Naive thymus-derived CD4-positive, alpha-beta T cell (primary cell): ENCODE measurements at places on chromosomes 6 and 20. TPM values are rescaled to one million over a fixed set of nuclear protein-coding genes. Genes with fewer than 3 reads are reported as not detected.

GRCh38 chr6:90978046-90978445 is 391.2 kb upstream of the MAP3K7 start:
- no peak overlapping the region for H3K27ac ChIP-seq
- H3K4me1 ChIP-seq: no peaks in the 10 kb centered on the region
- H3K36me3 ChIP-seq: no peaks in the 10 kb centered on the region
- H3K27me3 ChIP-seq: no peaks in the 10 kb centered on the region
- no peak for DNase-seq

GRCh38 chr6:156842598-156843250 is 65.5 kb downstream of the ARID1B start:
- H3K4me1 ChIP-seq: peaks cover 43% of the 10 kb centered on the region
- no peaks in the 10 kb centered on the region for H3K36me3 ChIP-seq
- H3K4me3 ChIP-seq: no peak overlapping the region
- H3K27me3 ChIP-seq: no peaks in the 10 kb centered on the region
- no peak for DNase-seq

Gene BEND6
- polyA plus RNA-seq: not detected

Gene PKHD1
- polyA plus RNA-seq: not detected

- peaks cover 4% of the 10 kb centered on the region for H3K4me1 ChIP-seq
- no peak overlapping the region for H3K27ac ChIP-seq
- peak; percentile 16 for DNase-seq
- H3K4me3 ChIP-seq: peak overlapping the region; percentile 56
- H3K27me3 ChIP-seq: no peaks in the 10 kb centered on the region
- H3K36me3 ChIP-seq: no peaks in the 10 kb centered on the region
Measured at GRCh38 chr6:27251112-27251605, 3.7 kb downstream of the PRSS16 start.

- DNase-seq: no peak
- H3K4me1 ChIP-seq: peaks cover 5% of the 10 kb centered on the region
- H3K4me3 ChIP-seq: no peak overlapping the region
- H3K27ac ChIP-seq: peak overlapping the region; percentile 62
- H3K36me3 ChIP-seq: no peaks in the 10 kb centered on the region
Measured at GRCh38 chr20:59221049-59221706, 57.6 kb downstream of the ZNF831 start.

Gene TTBK1
- polyA plus RNA-seq: not detected

GRCh38 chr6:43828711-43829110 is 58.7 kb downstream of the VEGFA start:
- H3K27me3 ChIP-seq: no peaks in the 10 kb centered on the region
- no peaks in the 10 kb centered on the region for H3K4me1 ChIP-seq
- H3K4me3 ChIP-seq: no peak overlapping the region
- H3K27ac ChIP-seq: no peak overlapping the region
- DNase-seq: no peak

GRCh38 chr6:15400572-15401004 is 154.7 kb downstream of the JARID2 start:
- DNase-seq: no peak
- no peaks in the 10 kb centered on the region for H3K27me3 ChIP-seq
- peak overlapping the region; percentile 34 for H3K27ac ChIP-seq

DNA sequence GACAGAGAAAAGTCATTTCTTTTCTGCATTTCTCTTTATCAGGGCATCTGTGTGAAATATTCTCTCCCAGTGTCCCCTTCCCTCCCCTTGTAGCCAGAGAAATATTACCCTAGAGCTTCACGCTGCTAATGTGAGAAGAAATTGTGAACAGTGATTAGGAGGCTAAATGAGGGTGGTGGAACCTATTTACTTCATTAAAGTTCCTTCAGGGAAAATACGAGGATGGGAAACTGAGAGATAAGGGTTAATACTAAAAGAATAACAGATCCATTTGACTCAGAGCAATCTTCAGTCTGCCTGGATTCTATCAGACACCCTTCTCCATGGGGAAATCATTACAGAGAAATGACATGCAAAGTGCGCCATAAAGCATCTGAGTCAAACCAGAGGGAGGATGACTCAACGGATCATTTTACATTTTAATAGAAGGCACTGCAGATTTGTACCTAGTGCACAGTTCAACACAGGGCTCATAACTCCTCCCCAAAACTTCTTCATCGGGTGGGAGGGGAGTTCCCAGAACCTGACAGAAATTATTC is 131.3 kb downstream of the GJA10 start:
- H3K27ac ChIP-seq: no peak overlapping the region
- no peak for DNase-seq
- H3K4me1 ChIP-seq: peaks cover 6% of the 10 kb centered on the region
- H3K36me3 ChIP-seq: no peaks in the 10 kb centered on the region
- no peaks in the 10 kb centered on the region for H3K27me3 ChIP-seq

DNA sequence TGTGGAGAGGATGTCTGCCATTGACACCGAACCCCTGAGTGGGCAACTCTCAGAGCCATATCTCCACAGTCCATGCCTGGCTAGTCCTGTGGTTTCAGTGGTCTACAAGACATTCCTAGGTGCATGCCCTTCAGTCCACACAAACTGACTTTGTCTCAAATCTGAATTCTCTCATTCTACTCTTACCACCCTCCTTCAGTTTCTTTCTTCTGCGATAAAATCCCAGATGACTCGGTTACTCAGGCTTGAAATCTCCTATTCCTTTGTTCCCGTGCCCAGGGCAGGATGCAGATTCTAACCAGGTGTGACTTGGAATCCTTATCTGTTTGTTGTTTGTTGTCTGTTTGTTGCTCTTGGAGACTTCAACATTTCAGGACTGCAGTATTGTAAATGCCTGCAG is 9.3 kb downstream of the CDS2 start:
- H3K36me3 ChIP-seq: no peaks in the 10 kb centered on the region
- H3K4me1 ChIP-seq: peaks cover 4% of the 10 kb centered on the region
- DNase-seq: no peak
- no peak overlapping the region for H3K27ac ChIP-seq

- no peak overlapping the region for H3K27ac ChIP-seq
- no peaks in the 10 kb centered on the region for H3K27me3 ChIP-seq
- no peaks in the 10 kb centered on the region for H3K36me3 ChIP-seq
- DNase-seq: no peak
- no peak overlapping the region for H3K4me3 ChIP-seq
Measured at GRCh38 chr20:16017656-16018055, 555.6 kb downstream of the KIF16B start.

DNA sequence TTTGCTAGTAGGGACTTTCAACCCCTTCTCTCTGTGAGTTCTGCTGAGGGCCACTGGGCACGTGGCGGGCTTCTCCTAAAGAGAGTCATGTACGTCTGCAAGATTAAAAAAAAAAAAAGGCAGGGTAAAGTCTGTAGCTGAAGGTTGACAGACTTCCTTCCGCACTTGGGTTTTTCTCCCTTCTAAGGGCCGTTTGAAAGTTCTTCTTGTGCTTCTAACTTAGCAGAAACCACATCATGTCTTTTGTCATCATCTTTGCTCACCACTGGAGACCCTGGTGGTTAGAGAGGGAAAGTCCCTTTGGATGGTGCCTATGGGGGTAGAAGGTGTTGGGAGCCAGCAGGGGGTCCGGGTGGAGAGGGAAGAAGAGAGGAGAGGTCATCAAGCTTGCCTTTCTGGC is 31.4 kb downstream of the PRDM1 start:
- no peaks in the 10 kb centered on the region for H3K27me3 ChIP-seq
- H3K27ac ChIP-seq: no peak overlapping the region
- H3K4me1 ChIP-seq: peaks cover 64% of the 10 kb centered on the region
- peak; percentile 69 for DNase-seq

Gene SLC4A11
- not detected for polyA plus RNA-seq

Gene GNMT
- polyA plus RNA-seq: not detected

GRCh38 chr6:134315974-134316441 is 1.9 kb downstream of the SGK1 start:
- no peak for DNase-seq
- H3K36me3 ChIP-seq: no peaks in the 10 kb centered on the region
- no peak overlapping the region for H3K27ac ChIP-seq
- H3K4me1 ChIP-seq: peaks cover 6% of the 10 kb centered on the region

Gene STX11
- 2.4 TPM for polyA plus RNA-seq

GRCh38 chr20:53763707-53764414 is 170.2 kb upstream of the ZNF217 start:
- H3K4me1 ChIP-seq: no peaks in the 10 kb centered on the region
- no peaks in the 10 kb centered on the region for H3K27me3 ChIP-seq
- no peak overlapping the region for H3K27ac ChIP-seq
- DNase-seq: no peak
- H3K4me3 ChIP-seq: no peak overlapping the region

Gene RCAN2
- not detected for polyA plus RNA-seq

DNA sequence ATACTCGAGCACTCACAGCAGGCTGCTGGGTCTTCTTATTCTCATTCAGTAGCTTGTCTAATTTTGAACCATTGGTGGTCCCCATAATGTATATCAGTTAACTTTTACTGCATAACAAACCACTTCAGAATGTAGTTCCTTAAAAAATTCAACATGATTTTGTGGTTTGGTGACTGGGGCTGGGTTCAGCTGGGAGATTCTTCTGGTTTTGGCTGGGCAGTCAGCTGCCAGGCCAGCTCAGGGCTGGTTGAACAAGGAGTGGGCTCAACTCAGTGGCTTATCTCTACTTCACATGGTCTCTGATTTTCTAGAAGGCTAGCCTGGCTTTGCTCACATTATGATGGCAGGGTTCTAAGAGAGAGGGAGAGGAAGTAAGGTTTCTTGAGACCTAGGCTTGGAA is 292.4 kb upstream of the CHD6 start:
- no peak overlapping the region for H3K4me3 ChIP-seq
- no peaks in the 10 kb centered on the region for H3K36me3 ChIP-seq
- H3K27me3 ChIP-seq: no peaks in the 10 kb centered on the region
- DNase-seq: no peak
- no peaks in the 10 kb centered on the region for H3K4me1 ChIP-seq

Gene HDGFL1
- polyA plus RNA-seq: not detected

- no peaks in the 10 kb centered on the region for H3K27me3 ChIP-seq
- no peak for DNase-seq
- H3K27ac ChIP-seq: no peak overlapping the region
- no peaks in the 10 kb centered on the region for H3K36me3 ChIP-seq
- H3K4me1 ChIP-seq: no peaks in the 10 kb centered on the region
- H3K4me3 ChIP-seq: no peak overlapping the region
Measured at GRCh38 chr6:107419733-107420132, 39.6 kb downstream of the PDSS2 start.

GRCh38 chr6:24985323-24985722 is 49.6 kb upstream of the RIPOR2 start:
- H3K27me3 ChIP-seq: no peaks in the 10 kb centered on the region
- peaks cover 29% of the 10 kb centered on the region for H3K4me1 ChIP-seq
- H3K27ac ChIP-seq: no peak overlapping the region
- no peaks in the 10 kb centered on the region for H3K36me3 ChIP-seq

- no peaks in the 10 kb centered on the region for H3K36me3 ChIP-seq
- H3K27me3 ChIP-seq: no peaks in the 10 kb centered on the region
- no peak overlapping the region for H3K4me3 ChIP-seq
Measured at GRCh38 chr20:61090541-61090940, 161.5 kb upstream of the CDH4 start.

DNA sequence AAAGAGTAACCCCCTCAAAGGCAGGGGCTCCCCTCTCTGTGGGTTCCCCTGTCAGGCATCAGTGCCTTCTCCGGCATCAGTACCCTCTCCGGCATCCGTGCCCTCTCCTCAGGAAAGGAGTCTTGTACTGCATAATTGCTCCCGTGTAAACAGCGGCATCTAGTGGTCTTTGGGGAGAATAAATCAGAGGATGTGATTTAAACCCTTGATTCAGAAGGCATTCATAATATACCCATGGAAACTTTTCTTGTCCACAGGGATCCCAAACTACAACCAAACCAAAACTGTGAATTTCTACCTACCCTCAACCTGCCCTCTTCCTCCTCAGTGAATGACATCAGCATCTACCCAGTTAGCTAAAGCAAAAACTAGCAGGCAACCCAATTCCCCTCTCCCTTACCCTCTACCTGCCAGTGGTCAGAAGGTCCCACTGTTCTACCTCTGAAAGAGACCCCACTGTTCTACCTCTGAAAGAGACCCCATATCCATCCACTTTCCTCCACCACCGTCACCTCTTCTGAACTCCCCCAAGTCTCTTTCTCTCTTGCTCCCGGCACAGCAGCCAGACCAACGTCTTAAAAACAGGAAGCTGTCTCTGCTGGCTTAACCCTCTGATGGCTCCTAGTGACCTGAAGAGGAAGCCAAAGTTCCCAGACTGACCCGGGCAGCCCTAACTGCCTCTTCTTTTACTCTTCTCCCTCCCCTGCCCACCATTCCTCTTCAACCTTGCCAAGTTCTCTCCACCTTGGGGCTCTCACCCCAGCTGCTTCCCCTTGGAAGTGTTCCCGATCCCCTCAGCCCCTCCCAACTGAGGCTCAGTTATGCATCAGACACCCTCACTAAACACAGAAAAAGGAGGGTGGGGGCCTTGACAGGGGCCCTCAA is 27.2 kb downstream of the UBE2V1 start:
- H3K36me3 ChIP-seq: peaks cover 43% of the 10 kb centered on the region
- H3K27me3 ChIP-seq: no peaks in the 10 kb centered on the region
- peak; percentile 50 for DNase-seq

GRCh38 chr6:16004934-16005679 is 123.8 kb upstream of the MYLIP start:
- H3K27me3 ChIP-seq: no peaks in the 10 kb centered on the region
- H3K4me3 ChIP-seq: no peak overlapping the region
- no peak for DNase-seq
- no peaks in the 10 kb centered on the region for H3K36me3 ChIP-seq

Gene BFSP1
- not detected for polyA plus RNA-seq

Gene SERINC1
- polyA plus RNA-seq: 117 TPM

DNA sequence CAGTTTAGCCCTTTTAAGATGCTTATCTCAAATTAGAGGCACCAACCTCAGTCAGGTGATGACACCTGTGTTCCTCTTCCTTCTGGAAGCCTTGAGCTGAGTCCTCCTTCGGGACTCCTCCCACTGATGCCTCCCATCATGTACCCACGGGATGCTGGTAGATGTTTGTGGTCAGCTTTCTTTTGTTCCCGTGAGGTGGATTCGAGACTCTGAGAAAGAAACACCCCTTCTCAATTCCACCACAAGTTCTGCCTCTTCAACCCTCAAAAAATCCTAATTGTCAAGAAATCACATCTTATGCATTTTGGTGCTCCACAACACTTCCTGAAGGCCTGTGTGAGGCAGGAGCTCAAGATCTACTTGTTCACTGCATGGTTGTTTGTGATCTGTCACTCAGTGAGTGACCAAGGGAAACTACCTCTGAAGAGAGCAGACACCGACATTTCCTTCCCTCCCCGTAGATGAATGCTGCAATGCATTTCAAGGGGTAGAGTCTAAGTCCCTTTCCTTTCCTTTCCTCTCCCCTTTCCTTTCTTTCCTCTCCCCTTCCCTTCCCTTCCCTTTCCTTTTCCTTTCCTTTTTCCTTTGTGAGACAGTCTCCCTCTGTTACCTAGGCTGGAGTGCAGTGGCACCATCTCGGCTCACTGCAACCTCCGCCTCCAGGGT is 50.5 kb downstream of the PCNA start:
- H3K27ac ChIP-seq: no peak overlapping the region
- no peak for DNase-seq
- no peaks in the 10 kb centered on the region for H3K36me3 ChIP-seq
- no peaks in the 10 kb centered on the region for H3K4me1 ChIP-seq
- no peak overlapping the region for H3K4me3 ChIP-seq
- no peaks in the 10 kb centered on the region for H3K27me3 ChIP-seq

- no peak overlapping the region for H3K27ac ChIP-seq
- DNase-seq: no peak
- no peaks in the 10 kb centered on the region for H3K4me1 ChIP-seq
- no peaks in the 10 kb centered on the region for H3K27me3 ChIP-seq
- no peak overlapping the region for H3K4me3 ChIP-seq
Measured at GRCh38 chr6:135577059-135577538, 79.6 kb upstream of the AHI1 start.

- no peak overlapping the region for H3K27ac ChIP-seq
- H3K27me3 ChIP-seq: no peaks in the 10 kb centered on the region
- no peak overlapping the region for H3K4me3 ChIP-seq
- no peaks in the 10 kb centered on the region for H3K4me1 ChIP-seq
- peak; percentile 12 for DNase-seq
- H3K36me3 ChIP-seq: no peaks in the 10 kb centered on the region
Measured at GRCh38 chr6:16956361-16956760, 145.5 kb upstream of the STMND1 start.
